Activated CD4-positive, alpha-beta memory T cell treated with anti-CD3 and anti-CD28 coated beads for 36 hours (primary cell): ENCODE measurements at places on chromosomes 5 and 9.

DNA sequence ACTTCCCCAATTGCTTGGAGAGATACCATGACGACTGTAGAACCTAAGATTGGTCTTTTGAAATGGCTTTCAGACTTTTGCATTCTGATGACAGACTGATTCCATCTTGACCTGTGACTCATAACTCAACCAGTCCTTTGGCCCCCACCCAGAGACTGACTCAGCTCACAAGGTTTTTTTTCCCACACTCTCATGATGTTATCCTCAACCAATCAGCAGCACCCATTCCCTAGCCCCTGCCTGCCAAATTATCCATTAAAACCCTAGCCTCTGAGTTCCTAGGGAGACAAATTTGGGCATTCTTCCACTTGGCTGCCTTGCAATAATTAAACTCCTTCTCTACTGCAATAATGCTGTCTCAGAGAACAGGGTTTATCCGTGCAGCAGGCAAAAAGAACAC is 1263.3 kb upstream of the CDH9 start:
- no peak for DNase-seq

DNA sequence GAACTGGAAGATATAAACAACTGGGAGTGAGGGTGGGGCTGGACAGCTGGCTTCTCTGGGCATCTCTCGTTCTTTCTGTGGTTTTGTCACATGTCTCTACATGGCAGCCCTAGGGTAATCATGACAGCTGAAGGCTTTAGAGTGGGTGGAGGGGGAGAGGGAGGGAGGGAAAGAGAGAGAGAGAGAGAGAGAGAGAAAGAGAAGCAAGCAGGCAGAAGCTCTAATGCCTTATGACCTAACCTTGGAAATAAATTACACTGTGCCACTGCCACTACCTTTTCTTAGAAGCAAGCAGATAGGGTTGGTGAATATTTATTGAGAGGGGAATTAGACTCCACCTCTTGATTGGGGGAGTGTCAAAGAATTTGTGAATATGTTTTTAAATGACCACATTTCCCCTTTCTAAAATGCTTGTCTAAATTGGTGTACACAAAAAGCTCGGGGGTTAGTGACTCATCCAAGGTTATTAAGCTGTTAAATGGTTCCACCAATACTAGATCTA is 2.6 kb upstream of the DAPK1 start:
- no peak for DNase-seq

- DNase-seq, result no peak
Observed at GRCh38 chr9:99244344-99245260, 22.5 kb downstream of the SEC61B start.

DNA sequence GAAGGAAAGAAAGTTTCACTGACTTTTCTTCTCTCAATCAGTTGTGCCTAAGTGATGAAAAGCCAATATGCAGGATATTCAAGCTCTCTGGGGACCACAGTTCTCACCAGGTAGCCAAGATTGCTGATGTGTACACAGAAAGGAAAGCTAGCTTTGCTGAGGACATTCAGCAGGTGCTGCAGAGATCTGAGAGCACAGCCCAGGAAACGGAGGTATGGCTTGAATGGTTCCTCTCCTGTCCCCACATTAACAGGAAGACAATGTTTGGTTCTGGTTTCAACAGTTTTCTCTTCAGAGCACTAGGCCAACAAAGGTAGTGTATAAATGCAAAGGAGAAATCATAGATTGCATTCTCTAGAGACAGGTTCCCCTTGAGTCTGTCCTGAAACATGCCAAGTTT is 69.6 kb downstream of the PTPDC1 start:
- no peak for DNase-seq

GRCh38 chr5:141617128-141617527 is 1.7 kb downstream of the DIAPH1 start:
- DNase-seq, result no peak

DNA sequence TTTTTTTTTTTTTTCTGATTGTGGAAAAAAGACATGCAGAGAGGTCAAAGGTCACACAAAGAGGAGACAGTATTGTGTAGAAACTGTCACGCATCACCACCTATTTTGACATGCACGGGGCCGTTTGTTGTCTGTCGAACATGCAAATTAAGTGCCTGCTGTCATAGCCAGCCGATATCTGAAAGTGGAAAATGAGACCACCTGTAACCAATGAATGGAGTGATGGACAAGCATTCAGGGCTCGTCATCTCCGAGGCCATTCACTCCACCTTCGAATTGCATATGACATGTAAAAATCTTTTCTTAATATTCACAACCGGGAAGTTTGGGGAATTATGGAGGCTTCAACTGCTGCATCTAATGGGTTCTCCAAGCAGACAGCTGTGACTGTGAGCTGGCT is 512.2 kb upstream of the ADAMTS16 start:
- DNase-seq, result no peak

DNA sequence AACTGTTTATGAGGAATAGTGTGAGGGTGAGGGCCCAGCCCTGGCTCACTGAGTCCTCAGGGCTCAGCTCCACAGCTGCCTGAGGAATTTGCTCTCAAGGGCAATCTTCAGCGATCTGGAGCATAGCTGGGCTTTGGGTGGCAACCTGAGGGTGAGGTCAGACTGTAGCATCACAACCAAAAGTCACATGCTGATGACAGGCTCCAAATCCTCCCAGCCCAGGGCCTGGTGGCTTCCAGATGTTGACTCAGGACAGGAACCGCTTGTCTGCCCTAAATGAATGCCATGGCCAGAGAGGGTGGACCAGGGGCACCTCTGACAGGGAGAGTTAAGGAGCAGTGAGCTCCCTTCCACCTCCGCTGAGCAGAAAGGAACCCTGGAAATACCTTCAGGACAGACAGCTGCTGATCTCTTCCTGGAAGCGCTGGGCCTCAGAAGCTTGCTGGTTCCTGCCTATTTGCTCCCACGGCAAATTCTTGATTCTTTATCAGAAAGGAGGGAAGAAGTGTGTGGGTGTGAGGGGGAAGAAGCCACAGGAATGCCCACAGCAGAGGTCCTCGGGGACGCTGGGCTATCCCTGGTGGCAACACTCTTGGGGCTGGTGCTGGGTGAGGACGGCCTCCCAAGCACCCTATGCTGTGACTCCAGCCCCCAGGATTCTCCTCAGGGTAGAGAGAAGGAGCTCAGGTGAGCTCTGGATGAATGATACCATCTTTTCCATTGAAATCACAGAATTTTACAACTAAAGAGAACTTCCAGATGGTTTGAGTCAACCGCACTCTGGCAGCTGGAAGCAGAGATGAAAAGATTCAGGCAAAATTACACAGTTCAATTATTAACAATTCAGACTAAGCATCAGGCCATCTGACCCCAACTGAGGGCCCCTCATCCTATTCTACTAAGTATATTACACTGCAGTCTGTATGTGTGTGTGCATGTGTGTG is 13.8 kb upstream of the CTSL start:
- peak; percentile 24 for DNase-seq

- no peak for DNase-seq
Observed at GRCh38 chr9:88993327-88993726, 2.1 kb downstream of the S1PR3 start.
